Tongue (tissue), 3 donors: ENCODE measurements at places on chromosomes 1 and 21. TPM values are rescaled to one million over a fixed set of nuclear protein-coding genes. Genes with fewer than 3 reads are reported as not detected.

DNA sequence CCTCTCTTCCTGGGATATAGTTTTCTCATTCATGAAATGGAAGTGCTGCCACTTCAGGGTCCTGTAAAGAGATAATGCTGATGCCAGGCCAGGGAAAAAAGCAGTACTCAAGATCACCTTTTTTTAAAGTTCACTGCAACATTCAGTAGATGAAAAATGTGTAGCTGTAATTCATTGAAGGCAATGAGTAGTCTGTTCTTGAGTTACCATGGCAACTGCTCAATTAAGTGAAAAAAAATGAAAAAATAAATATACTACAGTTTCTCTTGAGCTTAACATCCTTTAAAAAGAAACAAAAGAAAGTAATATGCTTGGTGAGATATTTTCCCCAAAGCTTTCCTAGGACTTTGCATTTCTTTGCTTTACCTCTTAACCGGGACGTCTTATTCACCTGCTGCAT is 183.3 kb downstream of the AK5 start:
- DNase-seq, result no peak

DNA sequence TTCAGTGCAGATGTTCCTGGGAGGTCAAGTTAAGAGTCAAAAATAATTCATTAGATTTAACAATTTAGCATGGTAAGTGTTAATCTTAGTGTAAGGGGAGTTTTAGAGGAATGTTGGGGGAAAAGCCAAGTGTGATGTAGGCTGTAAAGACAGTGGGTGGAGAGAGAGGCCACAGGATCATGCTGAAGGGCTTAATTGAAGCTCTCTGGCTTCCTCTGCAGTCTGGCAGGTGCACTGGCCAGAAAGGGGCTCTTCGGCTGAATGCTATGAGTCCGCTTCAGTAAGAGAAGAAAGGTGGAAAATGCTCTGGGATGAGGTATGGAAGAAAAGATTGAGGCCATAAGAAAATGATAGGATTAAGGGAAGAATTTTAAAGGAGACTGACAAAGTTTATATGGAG is 3.0 kb downstream of the BRDT start:
- DNase-seq, result no peak

The S100A12 gene
- 7.6 TPM for total RNA-seq

The OR2T29 gene
- total RNA-seq, result not detected

The ASAP3 gene
- total RNA-seq, result 66.7 TPM

The ANKRD34A gene
- total RNA-seq, result 0.51 TPM

The DCDC2B gene
- not detected for total RNA-seq

DNA sequence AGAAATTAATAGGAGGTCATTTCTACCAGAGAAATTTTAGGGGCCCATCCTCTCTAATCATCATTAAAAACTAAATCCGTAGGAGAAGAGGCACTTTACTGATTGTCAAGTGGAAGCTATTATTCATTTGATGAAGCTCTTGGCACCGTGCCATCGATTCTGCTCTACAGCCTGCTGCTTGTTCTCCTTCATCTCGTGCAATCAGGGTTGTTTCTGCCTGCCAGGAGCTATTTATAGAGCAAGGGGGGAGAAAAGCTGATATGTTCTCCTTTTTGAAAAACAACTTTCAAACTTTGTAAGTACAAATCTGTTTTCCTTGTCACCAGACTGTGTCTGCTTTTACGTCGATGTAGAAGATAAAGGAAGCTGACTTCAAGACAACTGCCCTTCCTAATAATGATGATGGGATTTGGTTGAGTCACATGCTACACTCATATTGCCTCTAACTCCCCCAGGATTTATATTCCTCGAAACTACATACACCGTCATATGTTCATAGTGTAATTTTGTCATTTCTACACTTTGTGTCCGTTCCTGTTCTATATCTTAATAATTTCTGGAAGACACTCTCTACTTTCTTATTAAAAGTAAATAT is 169.6 kb upstream of the LHX8 start:
- peak; percentile 71 for DNase-seq

GRCh38 chr1:20588634-20589225 is at the start of gene CDA:
TSS of gene CDA (plus strand) at chr1:20589097. CDS start at chr1:20589130, 33 bp downstream.
- no peak for DNase-seq

GRCh38 chr21:32186804-32187203 is 92.0 kb downstream of the MIS18A start:
- DNase-seq, result no peak

DNA sequence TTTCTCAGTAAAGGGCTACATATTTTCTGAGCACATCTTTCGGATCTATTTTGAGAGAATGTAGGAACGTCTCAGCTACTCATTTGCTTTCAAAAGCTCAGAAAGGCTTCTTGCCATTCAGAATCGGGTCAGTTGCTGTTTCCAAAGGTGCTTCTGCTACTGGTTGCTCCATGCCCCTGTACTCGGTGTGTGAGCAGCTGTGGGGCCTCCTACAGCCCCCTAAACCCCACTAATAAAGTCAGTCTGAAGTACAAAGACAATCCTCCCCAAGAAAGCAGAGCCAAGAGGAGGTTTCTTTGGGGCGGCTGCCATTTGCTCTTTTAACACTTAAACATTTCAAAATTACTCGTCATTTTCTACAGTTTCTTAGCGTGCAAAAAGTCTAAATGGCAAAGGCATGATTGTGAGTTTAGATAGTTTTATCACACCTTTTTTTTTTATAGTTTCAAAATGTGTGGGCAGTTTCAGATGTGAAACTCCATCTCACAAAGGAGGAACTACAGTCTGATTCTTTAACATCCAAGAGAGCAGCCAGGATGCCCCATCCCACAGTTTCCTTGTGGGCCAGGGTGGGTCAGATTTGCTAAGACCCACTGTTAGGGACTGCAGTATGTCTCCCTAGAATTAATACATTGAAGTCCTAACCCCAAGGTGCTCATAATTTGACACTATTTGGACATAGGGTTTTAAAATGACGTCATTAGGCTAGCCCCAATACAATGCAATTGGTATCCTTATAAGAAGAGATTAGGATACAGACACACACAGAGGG is 4.1 kb downstream of the RUNX1 start:
- DNase-seq, result no peak

The SHE gene
- total RNA-seq, result 10.7 TPM

GRCh38 chr1:3743421-3743820 is 8.8 kb upstream of the CCDC27 start:
- DNase-seq, result no peak

DNA sequence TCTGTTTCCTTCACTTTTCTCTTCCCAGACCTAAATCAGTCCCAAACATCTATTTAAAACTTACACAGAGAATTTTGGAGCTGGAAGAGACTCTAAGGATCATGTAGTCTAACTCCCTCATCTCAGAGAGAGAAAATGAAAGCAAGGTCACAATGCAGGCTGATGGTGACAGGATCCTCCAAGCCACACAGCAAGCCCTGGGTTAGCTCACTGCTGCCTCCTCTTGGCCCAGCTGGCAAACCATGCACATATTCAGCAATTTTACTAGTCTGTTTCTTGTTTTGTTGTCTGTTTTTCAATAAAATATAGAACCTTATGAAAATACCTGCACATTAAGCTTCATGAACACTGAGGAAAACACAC is 27.7 kb upstream of the LY9 start:
- no peak for DNase-seq

The TMEM269 gene
- not detected for total RNA-seq

The LYST gene
- total RNA-seq, result 34.0 TPM

DNA sequence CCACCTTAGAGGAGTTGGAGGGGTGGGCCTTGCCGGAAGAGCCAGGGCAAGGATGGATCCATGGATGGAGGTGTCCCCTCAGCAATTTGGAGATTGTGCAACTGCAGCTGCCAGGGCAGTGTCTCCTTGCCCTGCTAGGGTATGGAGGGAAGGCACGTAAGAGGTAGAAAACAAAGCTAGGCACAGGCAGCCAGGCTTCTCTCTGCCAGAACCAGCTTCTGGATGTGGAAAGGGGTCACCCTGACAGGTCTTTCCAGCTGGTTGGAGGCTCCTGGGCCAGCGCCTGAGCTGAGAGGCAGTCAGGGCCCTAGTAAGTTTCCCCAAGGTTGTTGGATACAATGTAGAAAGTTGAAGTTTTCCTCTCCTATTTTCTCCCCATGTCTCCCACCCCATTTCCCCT is 15.2 kb upstream of the SLC25A34 start:
- no peak for DNase-seq

The SPRR2E gene
- not detected for total RNA-seq

- DNase-seq, result no peak
These were observed 3.1 kb downstream of the CHML start for GRCh38 chr1:241637046-241637590.

DNA sequence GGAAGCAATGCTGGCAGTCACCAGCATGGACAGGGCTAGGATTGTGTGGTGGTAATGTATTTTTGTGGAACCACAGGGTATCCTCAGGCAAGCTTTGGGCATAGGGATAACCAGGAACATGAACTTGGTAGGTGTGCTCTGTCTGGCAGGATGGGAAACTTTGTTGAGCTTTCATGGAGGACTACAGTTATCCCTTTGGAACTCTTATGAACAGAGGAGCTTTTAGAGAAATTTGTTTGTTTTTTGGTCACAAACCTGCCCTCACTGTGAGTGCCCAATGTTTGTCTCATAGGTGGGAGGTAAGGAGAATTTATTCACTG is 54.4 kb downstream of the MACF1 start:
- no peak for DNase-seq

DNA sequence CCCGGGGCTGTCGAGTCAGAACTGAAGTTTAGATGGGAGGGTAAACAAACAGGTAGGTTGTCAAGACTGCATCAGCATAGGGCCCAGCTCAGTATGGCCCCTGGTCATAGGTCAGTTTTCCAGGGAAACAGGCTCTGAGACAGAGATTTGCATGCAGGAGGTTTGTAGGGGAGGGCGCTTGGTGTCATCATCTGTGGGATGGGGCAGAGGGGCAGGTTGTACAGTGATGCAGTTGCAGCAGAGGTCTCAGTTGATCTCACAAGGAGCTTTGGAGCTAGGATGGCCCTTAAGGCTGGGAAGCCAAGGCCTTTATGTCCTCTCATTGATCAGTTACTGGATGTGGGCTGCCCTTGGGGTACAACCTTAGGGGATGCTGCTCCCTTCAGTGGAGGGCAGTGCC is 38.5 kb upstream of the KCNA10 start:
- DNase-seq, result no peak

- DNase-seq, result no peak
These were observed 78.4 kb downstream of the SMYD3 start for GRCh38 chr1:246428542-246429308.

GRCh38 chr1:61098333-61098732 is 16.0 kb downstream of the NFIA start:
- DNase-seq, result no peak

DNA sequence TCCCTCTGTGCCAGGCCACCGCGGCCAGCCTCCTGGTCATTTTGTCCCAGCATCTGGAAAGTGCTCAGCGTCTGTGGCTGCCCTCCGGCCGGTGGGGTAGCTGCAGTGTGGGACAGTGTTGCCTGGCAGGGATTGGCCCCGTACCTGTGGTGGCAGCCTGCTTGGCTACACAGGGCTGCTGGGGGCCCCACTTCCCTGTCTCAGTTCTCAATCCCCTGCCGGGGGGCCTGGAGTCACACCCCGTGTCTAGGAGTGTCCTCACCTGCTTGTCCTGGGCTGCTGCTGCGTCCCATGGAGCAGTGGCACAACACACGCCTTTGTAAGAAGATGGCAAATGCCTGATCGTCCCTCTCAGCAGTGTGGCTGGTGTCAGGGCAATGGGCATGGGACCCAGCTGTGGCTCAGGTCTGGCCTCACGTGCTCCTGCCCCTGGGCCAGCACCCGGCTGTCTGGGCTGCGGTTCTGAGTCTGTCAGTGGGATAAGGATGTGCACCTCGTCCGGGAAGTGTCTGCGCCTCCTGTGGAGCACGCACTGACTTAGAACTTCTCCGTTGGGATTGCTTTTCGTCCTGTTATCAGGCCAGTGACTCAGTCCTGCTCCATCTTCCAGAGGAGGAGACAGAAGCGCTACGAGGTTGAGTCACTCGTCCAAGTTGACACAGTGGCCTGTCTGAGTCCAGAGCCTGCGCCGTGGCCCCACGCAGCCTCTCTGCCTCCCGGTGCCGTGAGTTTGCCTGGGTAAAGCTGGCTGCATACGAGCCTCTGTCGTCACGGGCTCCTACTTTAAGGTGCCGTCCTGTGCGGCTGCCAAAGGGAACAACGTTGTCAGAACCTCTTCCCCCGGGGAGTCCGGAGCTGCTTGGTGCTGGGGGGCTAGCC is 41.0 kb downstream of the CRYAA start:
- DNase-seq, result no peak

DNA sequence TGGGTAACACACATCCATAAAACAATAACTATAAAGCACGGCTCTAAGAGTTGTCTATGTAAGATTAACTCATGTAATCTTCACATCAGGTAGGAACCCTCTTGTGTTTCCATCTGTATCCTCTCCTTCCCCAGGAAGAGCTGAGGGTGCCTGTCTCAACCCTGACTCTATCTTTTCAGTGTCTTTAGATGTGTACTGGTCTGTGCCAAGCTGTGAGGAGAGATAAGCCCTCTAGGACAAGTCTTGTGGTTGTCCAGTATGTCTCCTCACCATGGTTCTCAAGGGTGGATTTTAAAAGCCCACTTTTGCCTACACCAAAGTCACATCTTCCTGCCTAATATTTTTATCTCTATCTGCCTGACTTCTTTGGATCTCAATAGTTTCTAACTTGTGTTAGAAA is 300.1 kb downstream of the KCNT2 start:
- no peak for DNase-seq

DNA sequence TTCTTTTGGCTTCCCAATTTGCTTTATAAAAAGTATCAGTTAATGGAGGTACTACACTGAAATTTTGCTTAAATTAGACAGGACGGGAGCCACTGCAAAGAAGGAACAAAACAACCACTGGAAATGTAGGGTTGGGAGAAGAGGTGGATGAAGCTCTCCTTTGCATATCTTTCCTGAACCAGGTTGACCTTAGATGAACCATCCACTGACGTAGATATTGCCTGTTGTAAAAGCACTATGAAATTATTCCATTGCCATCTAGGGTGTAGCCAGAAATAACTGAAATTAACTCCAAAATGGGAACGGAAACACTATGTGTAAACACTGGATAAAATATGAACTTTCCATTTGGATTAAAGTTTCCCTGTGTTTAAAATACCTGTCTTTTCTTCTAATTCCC is 1.2 kb upstream of the ABL2 start:
- DNase-seq, result no peak

DNA sequence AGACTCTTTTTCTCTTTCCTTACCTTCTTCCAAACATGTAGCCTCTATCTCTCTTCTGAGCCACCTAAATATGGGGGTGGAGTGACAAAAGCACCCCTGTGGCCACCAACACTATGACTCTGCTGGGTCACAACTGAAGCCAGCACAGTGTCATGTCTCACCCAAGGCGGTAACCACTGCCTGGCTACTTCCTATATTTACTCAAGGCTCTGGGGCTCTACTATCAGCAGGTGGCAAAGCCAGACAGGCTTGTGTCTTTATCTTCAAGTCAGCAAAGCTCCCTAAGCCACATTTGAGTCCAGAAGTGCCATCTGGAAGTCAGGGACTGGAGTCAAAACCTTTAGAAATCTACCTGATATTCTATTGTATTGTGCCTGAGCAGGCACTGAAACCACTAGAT is 1515.2 kb downstream of the PLA2G4A start:
- no peak for DNase-seq
